ENCODE measurements at places on chromosomes 1 and 21. TPM values are rescaled to one million over a fixed set of nuclear protein-coding genes. Genes with fewer than 3 reads are reported as not detected.

SPATA45 gene
- total RNA-seq, result 14.3 TPM

DNA sequence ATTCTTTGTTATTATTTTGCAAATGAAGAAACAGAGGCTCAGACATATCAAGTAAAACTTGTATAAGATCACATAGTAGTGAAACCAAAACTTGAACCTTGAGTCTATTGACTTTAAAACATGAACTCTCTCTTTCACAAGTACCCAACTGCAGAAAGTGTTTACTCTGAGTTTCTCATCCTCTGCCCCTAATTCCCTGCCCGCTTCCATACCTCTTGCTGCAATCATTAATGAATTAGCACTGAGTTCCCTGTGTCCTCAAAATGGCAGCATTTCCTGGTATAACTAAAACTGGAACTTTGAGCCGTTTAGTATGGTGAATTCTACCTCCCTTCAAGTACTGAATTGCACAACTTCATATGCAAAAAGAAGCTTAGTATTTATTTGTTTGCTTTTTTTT lies 147.7 kb upstream of the DNAH14 start:
- no peak for DNase-seq

DNA sequence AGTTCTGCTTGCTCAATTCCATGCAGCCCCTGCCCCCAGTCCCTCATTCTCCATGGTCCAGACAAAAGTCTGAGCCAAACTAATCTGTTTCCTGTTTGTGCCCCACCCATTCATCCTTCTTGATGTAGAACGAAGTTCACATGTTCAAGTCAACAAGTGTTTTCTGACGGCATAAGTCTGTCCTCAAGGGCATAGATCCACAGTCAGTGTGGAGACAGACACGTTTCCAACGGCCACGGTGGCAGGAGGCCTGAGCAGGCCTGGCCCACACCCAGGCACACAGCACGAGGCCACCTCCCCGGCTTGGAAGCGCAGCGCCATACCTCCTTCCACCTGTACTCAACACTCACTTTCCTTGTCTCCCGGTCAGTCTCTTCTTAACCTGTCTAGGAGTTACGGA lies 16.1 kb downstream of the ADORA1 start:
- DNase-seq, result no peak

DNA sequence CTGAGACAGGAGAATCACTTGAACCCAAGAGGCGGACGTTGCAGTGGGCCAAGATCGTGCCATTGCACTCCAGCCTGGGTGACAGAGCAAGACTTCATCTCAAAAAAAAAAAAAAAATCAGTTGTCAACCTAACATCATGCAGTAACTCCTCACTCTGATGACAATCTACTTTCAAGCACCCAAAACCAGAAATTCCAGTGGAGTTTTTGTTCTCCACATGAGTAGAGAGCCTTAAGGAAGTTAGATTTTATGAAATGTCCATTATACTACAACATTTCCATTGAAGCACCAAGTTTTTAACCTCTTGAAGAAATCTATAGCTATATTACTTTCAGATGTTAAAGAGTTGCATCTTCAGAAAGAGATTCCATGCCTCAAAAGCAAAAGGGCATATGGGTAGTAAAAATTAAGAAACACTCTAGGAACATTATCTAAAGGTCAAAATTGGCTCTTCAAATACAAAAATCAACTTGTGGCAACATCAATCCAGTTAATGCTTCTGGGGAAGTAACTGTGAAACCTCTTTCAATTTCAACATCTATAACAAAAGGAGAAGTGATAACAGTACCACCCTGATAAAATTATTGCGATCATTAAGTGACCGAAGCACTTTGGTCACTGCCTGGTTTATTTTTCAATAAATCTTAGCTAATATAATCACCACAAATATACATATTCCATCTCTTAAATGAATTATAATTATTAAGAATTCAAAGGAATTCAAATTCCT lies 7.7 kb downstream of the LPGAT1 start:
- no peak for DNase-seq

- no peak for DNase-seq
Measured at GRCh38 chr1:220900842-220901241, 21.6 kb downstream of the HLX start.

OR2T11 gene
- total RNA-seq, result not detected

GRCh38 chr1:75198761-75199160 lies 64.6 kb downstream of the LHX8 start:
- no peak for DNase-seq

DNA sequence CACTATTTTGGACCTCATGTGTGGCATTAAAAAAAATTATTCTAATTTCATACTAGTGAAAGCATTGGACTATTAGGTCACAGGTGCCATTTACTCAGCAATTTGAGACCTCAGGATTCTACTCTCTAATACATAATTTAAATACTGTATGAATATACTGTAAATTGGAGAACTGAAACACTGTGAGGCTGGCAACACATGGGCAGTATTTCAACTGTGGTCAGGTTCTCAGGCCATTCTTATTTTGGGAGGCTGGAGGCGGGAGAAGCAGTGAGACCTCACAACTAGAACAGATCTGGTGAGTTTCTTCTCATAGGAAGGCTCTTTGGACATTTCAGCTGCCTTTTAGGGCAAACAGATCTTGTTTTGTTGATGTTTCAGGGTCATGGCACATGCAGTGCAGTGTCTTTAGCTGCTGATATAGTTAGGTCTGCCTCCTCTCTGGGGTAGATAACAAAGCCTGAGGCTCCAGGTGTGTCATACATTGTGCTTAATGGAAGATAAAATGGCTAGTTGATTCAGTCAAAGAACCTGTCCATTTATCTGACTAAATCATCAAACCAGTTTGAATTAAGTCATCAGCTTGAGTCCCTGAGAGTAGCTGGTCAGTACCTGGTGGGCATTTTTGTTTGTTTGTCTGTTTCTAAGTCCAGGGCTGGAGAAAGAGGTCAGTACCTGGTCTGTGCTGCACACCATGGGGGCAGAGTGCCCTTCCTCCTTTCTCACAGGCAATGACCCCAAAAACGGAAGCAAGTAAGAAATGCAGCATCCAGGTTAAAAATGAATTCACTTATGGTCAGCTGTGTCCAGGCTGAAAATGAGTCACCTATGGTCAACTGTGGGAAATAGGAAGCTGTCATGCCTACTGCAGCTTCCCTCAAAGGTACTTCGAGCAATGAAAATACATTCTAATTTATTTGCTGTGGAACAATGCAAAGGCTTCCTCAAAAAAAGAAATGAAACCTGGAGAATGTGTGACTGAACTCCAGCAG lies 216.2 kb downstream of the SDCCAG8 start:
- no peak for DNase-seq

CFHR4 gene
- total RNA-seq, result not detected

Data from testis (tissue), 5 donors.